ENCODE measurements at places on chromosomes 3 and 15.

DNA sequence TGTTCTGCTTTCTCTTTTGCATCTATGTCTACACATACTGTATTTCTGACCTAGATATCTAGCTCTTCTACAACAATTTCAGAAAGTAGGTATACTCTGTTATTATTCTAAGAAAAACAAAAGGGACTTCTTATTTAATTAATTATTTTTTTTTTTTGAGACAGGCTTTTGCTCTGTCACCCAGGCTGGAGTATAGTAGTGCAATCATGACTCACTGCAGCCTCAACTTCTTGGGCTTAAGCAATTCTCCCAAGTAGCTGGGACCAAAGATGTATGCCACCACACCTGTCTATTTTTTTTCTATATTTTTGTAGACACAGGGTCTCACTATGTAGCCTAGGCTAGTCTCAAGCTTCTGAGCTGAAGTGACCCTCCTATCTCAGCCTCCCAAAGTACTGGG lies 130.6 kb downstream of the MBNL1 start:
- peak; percentile 60 for DNase-seq

- no peak for DNase-seq
Measured at GRCh38 chr3:67745296-67745695, 90.9 kb upstream of the SUCLG2 start.

DNA sequence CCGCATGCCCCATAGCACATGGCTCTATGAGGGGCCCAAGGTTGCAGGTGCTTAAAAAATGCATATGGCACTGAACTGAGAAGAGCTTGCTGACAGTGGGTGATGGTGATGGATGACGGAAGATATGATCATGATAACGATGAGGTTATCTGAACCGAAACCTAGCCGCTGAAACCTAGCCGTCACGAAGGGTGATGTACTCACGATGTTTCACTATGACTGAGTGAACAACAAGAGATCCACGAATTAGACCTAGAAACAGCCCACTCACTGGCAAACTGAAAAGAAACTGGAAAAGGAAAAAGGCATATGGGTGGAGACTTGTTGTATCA lies 57.6 kb upstream of the BCL6 start:
- DNase-seq: no peak

DNA sequence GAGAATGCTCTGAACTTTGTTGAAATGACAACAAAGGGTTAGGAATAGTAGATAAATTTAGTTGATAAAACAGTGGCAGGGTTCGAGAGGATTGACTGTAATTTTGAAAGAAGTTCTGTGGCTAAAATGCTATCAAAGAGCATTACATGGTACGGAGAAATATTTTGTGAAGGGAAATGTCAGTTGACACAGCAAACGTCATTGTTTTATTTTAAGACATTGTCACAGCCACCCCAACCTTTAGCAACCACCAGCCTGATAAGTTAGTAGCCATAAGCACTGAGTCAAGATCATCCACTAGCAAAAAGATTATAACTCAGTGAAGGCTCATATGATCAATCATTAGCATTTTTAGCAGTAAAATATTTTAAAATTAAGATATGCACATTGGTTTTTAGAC lies 8.7 kb upstream of the ST3GAL6 start:
- DNase-seq: no peak

DNA sequence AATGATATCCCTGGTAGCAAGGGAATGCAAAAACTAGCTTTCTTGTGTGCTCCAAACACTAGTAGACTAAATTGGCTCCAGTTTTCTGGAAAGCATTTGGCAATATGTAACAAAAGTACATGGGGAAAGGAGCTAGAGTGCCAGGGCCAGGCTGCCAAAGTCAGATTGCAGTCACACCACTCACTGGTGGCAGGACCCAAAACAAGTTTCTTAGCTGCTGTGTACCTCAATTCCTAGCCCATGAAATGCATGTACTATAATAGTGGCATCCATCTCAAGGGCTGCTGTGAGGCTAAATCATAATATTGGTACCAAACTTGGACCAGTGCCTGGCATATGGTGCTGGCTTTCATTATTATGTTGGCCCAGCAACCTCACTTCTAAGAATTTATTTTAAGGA lies 49.3 kb downstream of the CLDN18 start:
- DNase-seq: no peak

Data from H4 (cell line).